ENCODE measurements at places on chromosomes 12 and 14. TPM values are rescaled to one million over a fixed set of nuclear protein-coding genes. Genes with fewer than 3 reads are reported as not detected.

DNA sequence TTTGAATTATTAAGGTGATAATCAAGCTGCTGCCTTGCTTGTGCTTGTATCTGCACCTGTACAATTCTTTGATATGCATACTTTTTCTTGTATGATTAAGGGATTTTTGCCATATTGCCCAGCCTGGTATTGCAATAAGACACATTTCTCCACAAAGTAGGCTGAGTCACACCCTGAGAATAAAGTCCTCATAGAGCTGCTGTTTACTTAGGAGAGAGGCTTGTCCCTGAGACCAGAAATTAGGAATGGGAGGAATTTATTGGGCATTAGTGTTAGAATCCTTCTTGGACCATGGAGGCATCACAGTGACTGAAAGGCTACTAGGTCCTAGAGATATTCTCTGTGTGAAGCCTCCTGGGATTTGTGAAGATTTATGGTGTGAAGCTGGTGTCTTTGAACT is 506.8 kb upstream of the FBXO33 start:
- DNase-seq = no peak

- no peak for DNase-seq
Measured at GRCh38 chr14:35394326-35395013, 10.1 kb downstream of the NFKBIA start.

GRCh38 chr12:92065639-92066038 is 80.0 kb downstream of the BTG1 start:
- DNase-seq = no peak

GRCh38 chr12:104752881-104753280 is 205.2 kb downstream of the SLC41A2 start:
- no peak for DNase-seq

DNA sequence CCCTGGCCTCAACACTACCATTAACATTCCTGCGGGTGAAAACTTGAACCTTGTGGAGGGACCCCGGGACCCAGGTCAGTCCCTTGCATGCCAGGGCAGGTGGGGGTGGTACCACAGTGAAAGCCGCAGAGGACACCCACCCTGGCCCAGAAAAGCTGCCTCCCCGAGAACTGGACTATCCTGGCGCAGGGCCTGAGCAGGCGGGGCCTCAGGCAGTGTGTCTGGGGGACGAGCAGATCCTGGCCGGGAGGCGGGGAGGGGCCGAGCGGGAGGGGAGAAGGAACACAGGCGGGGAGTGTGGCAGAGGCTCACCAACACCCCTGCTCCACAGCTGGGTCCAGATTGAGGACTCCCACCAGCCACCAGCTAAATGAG is 10.0 kb downstream of the AHNAK2 start:
- peak; percentile 88 for DNase-seq

Gene LRRK2
- 4.3 TPM for polyA plus RNA-seq

DNA sequence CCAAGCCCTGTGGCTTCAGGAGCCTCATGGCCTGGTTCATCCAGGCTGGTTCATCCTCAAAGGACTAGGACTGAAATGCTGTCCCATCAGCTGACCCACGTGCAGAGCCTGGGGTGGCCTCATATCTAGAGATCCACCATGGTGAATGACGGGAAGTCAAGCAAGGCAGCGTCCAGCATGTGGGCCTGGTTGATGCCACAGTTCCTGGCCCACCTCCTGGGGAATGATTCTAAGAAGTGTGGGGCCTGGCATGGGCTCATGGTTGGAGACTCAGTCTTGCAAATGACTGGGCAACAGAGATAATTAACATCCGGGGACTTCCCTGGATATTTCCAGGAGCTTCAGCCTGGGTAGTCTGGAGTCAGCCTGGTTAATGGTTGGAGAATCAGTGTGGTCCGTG is 302.4 kb upstream of the SFSWAP start:
- no peak for DNase-seq
